T-helper 2 cell treated with Interferon-gamma antibody and Interleukin-4, amounts not matched to agents 100 ng/mL and 5 ng/mL, for 36 hours (primary cell): ENCODE measurements at places on chromosomes 7 and 10. TPM values are rescaled to one million over a fixed set of nuclear protein-coding genes. Genes with fewer than 3 reads are reported as not detected.

PLXDC2 gene
- not detected in 2 replicates for total RNA-seq

PILRA gene
- total RNA-seq: 11.5 and 12.2 TPM in 2 replicates

GDF2 gene
- not detected in 2 replicates for total RNA-seq

FGL2 gene
- total RNA-seq: 3.8 and 5.2 TPM in 2 replicates

OGDHL gene
- total RNA-seq: 0.20 and 0.36 TPM in 2 replicates

PDK4 gene
- not detected in 2 replicates for total RNA-seq

SCART1 gene
- 1.8 and 2.2 TPM in 2 replicates for total RNA-seq

ASB10 gene
- total RNA-seq: not detected in 2 replicates

WIPF3 gene
- total RNA-seq: not detected in 2 replicates

FANK1 gene
- 0.14 TPM in 1 of 2 replicates, not detected in the other for total RNA-seq

CCDC172 gene
- not detected in 2 replicates for total RNA-seq
